ENCODE measurements at places on chromosomes 5 and 9.

DNA sequence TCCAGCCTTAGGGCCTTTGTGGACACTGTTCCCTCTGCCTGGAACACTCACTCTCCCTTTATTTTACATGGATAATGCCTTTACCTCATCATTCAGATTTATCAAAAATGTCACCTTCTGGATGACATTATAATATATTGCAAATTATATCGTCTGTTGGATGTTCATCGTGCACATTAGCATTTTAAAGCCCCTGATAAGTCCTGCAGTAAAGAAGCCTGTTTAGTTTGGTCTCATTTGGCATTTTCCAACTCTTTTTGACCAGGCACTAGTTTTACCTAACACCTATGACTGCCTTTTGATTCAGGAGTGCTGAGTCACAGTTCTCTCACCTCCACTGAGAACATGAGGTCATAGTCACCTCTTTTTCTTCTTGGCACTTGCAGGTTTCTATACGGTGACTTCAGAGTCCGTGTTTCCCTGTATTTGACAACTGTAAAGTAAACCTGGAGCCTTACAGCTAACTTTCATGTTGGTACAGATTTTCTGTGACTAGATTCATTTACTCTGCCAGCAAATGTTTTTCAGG, 57.7 kb upstream of the STC2 start:
- DNase-seq, result no peak

DNA sequence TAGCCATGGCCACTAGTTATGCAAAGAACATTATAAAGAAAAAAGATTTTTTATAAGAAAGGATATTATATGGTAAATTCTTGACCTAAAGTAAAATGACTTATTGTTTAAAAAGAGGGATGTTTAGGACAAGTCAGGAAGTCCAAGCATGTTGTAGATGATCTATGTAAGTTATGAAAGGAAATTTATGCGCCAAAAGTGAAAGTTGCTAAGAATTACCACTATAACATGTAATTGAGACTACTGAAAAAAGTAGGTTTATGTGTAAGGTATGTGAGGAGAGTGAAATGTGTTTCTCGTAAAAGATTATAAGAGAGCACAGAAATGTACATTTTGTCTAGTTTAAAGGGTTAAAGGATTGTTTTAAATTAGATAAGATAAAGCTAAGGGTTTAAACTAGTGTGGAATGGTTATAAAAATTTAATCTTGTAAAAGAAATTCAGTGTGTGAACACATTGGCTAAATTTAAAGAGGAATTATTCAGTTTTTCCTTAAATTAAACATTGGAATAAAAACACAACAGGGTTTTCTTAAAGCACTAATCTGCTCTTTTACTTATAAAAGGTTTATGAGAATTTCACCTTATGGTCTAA, 1100.4 kb upstream of the EDIL3 start:
- no peak for DNase-seq

DNA sequence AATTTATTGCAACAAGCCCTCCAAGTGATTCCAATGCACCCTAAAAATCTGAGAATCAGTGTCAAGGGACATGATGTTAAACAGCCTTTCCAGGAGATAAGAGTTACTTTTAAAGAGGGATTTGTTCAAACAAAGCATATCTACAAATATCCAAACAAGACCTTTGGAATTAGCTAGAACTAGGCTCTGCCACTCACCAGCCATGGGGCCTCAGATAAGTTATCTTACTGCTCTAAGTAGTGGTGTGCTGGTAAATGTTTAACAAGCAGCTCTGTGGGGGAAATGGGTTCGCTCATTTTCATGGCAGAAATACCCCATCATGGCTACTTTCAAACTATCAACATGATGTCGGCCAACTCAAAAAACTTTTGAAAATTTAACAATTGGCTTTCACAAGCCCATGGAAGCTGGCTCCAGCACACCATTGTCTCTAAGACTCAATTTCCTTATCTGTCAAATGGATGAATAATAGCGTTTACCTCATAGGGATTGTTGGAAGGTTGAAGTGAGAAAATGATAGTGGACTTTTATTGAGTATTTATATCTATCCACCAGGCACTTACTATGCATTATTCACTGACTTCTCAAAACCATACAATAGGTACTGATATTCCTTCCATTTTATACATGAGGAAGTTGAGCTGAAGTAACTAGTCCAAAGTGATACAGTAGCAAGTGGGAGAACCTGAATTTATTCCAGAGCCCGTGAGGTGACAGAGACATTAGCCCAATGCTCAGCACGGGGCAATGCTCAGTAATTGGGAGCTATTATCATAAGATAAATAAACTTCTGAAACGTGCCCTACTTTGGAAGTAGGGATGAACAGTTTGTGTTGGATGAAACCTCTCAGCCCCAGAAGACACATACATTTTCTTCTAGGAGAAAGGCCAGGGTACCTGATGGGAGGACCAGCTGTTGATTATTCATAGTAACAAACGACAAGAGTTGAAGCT, 43.2 kb downstream of the SH3RF2 start:
- no peak for DNase-seq

DNA sequence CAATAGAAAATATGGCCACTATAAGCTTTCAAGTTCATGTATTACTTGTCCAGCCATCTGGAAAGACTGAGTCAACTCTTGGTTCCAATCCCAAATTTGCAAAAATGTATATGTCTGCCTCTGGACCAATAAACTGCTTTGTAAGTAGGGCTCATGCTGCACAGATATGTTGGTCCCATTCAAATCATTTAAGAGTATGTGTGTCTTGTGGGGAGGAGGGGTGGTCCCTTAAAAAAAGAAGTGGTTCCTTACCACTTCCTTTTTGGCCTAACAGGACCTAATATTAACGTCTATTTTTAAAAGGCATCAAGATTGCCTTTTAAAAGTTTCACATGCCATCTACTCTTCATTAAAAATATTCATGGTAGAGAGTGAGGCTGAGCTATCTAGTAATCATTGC, 214.9 kb downstream of the KCTD16 start:
- no peak for DNase-seq

DNA sequence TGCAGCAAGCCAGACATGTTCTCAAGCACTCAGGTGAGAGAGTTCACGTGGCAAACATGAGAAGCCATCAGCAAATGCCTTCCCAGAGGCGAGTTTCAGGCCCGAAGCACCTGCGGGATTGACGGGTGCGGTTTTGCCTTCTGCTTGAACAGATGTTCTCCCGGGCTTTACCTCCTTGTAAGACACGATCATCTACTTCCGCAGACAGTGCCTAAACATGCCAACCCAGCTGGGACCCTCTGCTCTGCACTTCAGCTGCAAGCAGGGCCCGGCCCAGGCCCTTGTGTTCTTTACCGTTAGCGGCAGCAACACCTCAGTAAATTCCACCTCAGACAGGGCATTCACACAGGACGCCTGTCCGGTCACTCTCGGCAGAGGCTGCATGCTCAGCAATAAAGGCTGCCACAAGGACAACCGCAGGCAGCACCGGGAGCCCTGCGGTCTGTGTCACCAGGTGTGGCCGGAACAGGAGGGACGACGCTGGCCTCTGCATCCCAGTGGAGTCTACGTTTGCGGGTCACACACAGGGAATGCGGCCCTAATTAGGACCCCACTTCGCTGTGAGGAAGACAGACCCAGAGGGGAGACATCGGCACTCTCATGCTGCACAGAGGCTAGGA, 139.6 kb downstream of the ROR2 start:
- DNase-seq, result no peak

DNA sequence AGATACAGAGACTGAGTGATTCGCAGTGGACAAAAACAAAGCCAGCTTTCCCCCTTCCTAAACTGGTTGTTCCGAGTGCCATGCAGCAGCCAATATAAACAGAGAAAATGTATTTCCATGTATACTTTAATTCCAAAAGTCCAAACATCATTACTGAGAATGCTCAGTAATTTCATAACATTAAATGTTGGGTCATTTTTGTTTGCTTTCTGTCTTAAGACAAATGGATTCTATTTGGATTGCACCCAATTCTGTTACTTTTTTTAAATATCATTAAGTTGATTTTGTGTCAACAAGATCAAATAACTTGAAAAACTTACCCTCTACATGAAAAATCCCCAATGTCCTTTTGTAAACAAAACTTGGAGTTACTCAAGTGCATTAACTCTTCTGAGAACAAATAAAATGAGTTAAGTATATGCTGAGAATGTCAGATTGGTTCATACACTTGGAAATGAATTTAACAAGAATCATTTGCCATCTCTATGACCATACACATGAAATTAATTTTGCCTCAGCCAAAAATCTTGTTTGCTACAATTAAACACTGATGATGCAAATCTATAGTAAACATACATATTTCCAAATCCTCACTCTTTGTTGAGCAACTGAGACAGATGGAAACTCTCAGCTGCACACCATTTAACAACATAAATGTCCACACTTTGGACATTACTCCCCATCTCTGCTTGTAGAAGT, 19.4 kb downstream of the LURAP1L start:
- DNase-seq, result no peak

GRCh38 chr5:81525690-81526089, 131.8 kb upstream of the ACOT12 start:
- no peak for DNase-seq
